ENCODE measurements at places on chromosomes 3 and 15.

GRCh38 chr3:43222590-43222989 lies 63.8 kb upstream of the SNRK start:
- no peak for DNase-seq

GRCh38 chr3:145776782-145777408 lies 384.1 kb downstream of the PLOD2 start:
- DNase-seq = no peak

- no peak for DNase-seq
Measured at GRCh38 chr3:169965562-169966427, 812 bp upstream of the SEC62 start.

DNA sequence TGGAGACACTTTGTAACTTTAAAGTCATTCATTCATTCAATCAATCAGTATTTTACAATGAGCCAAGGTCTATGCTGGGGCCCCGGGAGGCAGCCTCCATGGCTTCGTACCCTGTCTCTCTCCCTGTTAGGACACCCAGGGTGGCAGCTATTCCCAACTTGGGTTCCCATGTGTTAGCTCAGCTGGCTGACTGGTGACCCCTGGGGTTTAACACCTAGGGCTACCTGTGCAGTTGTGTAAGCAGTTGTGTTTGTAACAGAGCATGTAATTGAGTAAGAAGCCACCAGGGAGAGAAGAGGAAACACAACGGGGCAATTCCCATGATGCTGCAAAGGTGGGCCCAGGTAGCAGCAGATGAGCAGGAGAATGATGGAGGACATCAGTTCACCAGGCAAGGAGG lies 132.4 kb downstream of the ADAMTS9 start:
- no peak for DNase-seq

DNA sequence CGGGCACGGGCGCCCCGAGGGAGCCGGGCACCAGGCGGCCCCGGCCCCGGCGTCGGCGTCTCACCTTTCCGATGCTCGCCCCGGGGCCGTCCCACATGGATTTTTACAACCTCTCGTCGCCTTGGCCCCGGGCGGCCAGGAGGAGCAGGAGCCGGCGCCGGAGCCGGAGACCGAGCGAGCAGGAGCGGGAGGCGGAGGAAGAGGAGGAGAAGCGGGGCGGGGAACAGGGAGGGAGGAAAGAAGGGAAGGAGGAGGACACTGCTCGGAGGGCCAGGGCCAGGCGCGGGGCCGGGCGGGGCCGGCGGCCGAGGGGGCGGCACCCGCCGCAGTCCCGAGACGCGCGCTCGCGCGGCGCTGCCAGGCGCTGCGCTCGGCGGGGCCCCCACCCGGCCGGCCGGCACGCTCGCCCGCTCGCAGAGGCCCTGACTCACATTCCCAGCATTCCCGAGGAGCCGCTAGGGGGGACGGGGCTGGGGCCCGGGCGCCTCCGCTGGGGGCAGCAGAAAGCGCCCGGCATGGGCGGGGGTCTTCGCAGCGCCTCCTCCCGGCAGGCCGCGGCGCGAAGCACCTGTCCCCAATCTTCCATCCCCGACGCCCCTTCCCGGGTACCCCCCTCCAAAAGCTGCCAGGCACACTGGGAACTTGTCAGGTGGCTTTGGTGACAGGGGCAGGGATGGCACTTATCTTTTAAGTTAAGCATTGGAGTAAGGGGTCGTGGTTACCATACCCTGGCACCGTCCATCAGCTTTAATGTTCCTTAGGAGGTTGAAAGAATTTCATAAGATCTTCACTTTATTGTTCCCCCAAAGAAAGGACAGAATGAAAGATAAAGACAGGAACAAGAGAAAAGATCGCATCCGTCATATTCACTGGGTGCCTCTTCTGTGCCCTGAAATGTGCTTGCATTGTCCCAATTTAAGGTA lies at the start of gene ERC2:
Gene ERC2 (minus strand): TSS at position 284 of the 923 bp plus-strand sequence.
- DNase-seq = peak; percentile 62

- no peak for DNase-seq
Measured at GRCh38 chr3:124760601-124761000, 30.3 kb downstream of the UMPS start.

GRCh38 chr3:128060473-128061381 lies 8.5 kb downstream of the SEC61A1 start:
- no peak for DNase-seq

DNA sequence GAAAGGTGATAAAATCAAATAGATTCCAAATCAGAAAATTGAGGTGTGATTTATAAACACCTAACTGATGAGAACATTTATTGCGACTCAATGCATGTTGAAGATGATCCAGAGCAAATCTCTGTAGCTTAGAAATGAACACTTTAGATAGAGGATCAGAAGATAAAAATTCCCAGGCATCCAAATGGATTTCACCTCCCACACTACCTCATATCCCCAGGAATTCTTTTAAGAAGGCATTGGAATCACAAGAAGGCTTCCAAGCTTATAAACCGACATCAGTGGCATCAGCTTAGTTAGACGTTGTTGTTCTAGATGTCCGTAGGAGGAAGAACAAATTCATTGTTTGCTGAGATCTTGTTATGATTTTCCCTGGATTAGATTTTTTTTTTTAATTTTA lies 154.4 kb downstream of the EBLN2 start:
- no peak for DNase-seq

DNA sequence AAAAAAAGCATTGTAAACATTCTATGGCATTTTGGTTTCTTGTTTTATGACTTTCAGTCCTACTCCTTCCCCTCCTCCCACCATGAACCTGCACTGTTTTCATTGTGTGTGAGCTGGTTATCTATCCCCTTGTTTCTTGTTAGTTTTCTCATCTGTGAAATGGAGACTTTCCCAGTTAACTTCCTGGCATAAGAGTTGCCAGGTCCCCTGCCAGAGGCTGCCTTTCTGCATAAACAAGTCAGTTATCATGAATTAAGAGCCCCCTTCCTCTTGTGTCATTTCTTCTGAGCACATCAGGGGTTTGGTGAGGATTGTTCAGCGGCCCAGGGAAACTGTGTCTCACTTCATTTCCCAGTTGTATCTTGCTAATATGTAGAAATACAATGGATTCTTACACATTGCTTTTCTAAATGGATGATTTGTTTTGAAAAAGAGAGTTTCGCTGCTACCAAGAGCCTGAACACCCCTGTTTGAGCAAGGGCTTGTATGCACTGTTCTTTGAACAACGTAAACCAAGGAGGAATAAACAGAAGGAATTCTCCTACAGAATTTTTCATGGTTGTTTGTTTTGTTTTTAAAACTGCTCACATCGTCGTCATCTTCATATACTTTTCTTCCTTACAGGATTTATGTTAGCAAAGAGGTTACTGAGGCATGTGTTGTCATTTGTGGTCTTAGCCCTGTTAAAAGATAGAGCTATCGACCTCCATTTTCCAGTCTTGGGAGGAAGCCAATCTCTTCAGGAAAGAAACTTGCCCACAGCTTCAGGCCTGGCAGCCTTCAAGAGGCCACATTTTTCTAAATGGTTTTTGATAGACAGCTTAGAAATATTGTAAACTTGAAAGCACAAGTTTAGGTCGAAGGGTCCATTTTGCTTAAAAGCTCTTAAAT lies 144.6 kb upstream of the IL12A start:
- no peak for DNase-seq

DNA sequence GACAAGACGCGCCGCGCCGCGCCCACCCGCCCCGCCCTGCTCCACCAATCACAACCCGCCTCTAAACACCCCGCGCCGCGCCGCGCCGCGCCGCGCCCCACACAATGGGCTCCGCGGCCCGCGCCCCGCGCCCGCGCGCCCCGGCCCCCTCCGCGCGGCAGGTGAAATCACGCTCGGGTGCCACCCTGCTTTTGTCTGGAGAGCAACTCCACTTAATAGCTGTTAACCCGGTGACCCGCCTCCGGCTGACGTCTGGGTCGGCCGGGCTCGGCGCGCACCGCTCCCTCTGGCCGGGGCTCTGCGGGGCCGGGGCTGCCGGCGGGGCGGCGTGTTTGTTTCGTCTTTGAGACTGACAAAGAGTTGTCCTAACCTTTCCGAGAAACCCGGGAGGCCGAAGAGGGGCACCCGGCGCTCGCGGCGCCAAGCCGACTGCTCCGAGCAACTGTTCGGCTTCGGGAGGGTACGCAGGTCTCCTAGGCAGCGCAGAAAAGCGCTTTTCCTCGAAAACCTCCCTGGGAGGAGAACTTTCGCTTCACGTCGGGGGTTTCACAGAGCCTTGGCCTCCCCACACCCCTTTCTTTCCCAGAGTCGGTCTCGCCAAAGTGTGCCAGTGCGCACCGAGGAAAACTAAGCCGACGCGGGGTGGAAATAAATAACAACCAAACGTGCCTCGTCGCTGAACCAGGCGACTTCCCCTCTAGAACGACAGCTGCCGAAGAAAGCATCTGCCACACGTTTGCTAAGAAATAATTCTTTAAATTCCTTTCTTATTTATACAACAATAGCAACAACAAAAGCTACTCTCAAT lies 518.4 kb downstream of the FOXP1 start:
- no peak for DNase-seq

GRCh38 chr3:4805662-4806061 lies 173.6 kb upstream of the BHLHE40 start:
- DNase-seq = no peak

DNA sequence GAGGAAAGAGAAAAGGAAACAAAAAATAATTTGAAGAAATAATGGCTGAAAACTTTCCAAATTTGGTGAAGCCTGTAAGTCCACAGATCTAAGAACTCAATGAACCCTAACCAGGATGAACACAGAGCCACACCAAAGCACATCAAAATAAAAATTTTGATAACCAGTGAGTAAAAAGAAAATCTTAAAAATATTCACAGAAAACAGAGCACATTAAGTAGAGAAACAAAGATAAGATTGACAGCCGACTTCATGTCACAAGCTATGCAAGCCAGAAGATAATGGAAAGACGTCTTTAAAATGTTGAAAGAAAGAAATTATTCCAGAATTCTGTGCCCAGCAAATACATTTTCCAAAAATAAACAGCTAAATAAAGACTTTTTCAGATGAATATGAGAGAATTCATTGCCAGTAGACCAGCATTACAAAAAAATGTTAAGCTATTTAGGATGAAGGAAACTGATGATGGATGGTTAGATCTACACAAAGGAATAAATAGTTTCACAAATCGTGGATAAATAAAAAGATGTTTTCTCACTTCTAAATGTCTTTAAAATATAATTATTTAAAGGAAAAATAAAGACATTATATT lies 140.2 kb upstream of the SKOR1 start:
- DNase-seq = peak; percentile 2

- DNase-seq = no peak
Measured at GRCh38 chr3:33217866-33218445, 654 bp downstream of the SUSD5 start.

DNA sequence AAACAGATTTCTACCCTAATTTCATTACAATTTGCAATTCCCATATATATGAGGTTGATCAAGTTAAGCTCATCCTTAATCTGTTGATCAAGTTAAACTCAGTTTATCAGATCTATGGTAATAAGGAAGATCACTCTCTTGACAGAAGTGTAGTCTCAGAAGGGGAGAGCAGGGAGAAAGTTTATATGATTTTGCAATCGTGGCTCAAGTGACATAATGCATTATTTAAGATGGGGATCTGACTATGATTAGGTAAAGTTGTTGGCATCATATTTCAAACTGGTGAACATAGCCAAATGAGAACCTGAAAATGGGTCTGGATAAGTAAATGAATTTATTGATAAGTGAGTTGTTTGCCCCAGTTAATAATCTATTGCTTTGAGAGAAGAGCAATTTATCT lies 995.3 kb downstream of the OTOL1 start:
- DNase-seq = no peak

- DNase-seq = no peak
Measured at GRCh38 chr3:130516645-130517512, at the start of gene COL6A6. Gene COL6A6, plus strand, starts transcription at chr3:130517177. Its CDS starts 43,188 bp downstream, at chr3:130560365.

- DNase-seq = no peak
Measured at GRCh38 chr3:100073714-100074307, 40.5 kb downstream of the FILIP1L start.

DNA sequence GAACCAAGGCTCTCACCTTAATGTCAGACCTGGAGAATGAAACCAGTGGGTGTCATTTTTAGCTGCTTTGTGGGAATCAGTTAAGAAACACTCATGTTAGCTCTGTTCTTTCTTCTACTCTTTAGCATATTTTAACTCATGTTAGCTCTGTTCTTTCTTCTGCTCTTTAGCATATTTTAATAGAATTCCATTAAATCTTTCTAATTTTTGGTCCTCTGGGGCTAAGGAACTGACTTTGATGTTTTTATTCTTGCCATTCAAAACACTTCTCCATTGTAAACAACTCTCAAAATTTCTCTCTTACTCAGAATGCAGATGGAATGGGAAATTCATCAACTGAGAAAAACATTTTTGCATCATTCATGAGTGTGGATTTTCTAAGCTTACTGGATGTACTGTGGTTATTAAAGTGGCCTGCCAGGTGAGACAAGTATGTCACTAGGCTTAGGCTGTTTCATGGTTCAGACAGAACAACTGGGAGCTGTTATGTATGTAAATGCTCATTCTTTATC lies 680.6 kb downstream of the ROBO2 start:
- DNase-seq = no peak

GRCh38 chr3:197828-198491 lies 1.4 kb downstream of the CHL1 start:
- peak; percentile 31 for DNase-seq

- no peak for DNase-seq
Measured at GRCh38 chr3:63642488-63642887, 10.0 kb upstream of the SNTN start.

- DNase-seq = no peak
Measured at GRCh38 chr15:51443282-51443914, 101.9 kb downstream of the GLDN start.

- no peak for DNase-seq
Measured at GRCh38 chr15:99407716-99408115, 156.4 kb downstream of the LRRC28 start.

DNA sequence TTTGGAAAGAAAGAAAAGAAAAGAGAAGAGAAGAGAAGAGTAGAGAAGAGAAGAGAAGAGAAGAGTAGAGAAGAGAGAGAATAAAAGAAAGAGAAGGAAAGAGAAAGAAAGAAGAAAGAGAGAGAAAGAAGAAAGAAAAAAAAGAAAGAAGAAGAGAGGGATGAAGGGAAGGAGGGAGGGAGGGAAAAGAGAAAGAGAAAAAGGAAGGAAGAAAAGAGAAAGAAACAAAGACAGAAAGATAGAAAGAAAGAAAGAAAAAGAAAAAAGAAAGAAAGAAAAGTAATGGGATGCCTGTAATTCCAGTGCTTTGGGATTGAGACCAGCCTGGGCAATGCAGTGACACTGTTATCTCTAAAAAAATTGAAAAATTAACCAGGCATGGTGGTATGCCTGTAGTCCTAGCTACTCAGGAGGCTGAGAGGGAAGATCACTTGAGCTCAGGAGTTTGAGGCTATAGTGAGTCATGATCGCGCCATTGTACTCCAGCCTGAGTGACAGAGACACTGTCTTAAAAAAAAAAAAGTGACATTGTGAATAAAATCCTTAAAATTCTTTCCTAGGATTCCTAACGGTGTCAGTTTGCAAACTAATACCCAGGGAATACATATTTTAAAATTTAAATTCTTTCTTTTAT lies 1.7 kb downstream of the RASL12 start:
- DNase-seq = no peak

GRCh38 chr3:156816794-156817645 lies 9.1 kb upstream of the LEKR1 start:
- peak; percentile 75 for DNase-seq

DNA sequence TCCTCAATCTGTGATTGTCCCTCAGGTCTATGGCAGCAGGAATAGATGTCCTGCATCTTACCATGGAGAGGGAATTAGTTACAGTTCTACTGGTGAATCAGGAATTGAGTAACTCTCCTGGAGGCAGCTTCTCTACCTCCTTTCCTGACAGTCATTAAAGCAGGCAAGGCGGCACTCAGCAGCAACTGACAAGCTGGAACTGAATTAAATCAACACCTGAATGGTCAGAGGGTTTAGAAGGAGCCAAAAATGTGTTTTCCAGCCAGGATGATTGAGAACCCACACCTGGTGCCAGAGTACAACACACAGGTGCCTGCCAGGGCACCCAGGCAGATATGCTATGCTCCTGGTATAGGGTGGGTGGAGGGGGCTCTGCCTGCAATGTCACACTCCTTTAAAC lies 43.1 kb upstream of the TIPARP start:
- no peak for DNase-seq

Data from NCI-H1930 (cell line).